ENCODE measurements at places on chromosomes 1 and 21.
A peak's percentile ranks its signal among the peaks of the same experiment; 100 is the strongest.

DNA sequence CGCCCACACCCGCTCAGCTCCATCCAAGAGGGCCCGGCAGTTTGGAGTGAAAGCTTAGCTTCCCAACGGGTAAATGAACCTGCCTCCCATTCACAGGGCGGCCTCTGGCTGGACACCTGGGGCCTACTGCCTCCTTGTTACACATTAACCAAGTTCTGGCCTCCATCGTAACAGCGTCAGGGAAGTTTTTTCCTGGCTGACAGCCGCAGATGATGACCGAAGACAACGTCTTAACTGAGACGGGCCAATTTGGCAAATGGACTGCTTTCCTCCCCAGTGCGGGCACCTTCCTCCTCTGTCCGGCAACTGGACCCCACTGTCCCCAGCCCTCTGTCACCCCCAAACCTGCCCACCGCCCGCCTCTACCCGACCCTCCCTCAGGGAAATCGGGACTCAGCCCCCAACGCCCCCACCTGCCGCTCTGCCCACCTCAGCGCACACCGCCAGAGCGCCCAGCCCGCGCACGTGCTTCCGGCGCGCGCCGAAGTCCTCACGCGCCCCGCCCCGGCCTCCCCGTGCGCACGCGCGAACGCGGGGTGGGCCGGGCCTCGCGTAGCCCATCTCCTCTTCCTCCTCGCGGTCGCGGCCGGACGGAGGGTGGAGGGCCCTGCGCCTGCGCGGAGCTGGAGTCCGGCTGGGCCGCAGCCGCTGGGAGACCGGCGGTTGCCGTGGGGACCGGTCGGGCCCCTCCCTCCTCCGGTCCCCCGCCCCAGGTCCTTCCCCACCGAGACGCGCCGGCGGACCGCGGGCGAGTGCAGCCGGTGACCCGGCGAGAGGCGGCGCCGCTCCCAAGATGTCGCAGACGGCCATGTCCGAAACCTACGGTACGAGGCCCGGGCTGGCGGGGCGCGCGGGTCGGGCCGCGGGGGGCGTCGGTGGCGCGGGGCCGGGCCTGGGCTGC, at the start of gene RAB4A:
Gene RAB4A (plus strand): TSS at position 565 of the 901 bp plus-strand sequence. CDS start 229 bp downstream, at position 794.
- H3K36me3 ChIP-seq: no peaks in the 10 kb centered on the region
- H3K4me3 ChIP-seq: peak within 1 kb of the TSS; percentile 71
- peaks cover 21% of the 10 kb centered on the region for H3K4me1 ChIP-seq
- peak; percentile 86 for DNase-seq
- H3K27me3 ChIP-seq: no peaks in the 10 kb centered on the region

- no peak for DNase-seq
- H3K27ac ChIP-seq: no peak overlapping the region
- H3K36me3 ChIP-seq: no peaks in the 10 kb centered on the region
- no peaks in the 10 kb centered on the region for H3K27me3 ChIP-seq
These were observed 151.9 kb downstream of the NTPCR start for GRCh38 chr1:233102341-233102740.

GRCh38 chr1:226786550-226786949, 47.5 kb upstream of the ITPKB start:
- no peaks in the 10 kb centered on the region for H3K36me3 ChIP-seq
- H3K4me3 ChIP-seq: no peak overlapping the region
- no peaks in the 10 kb centered on the region for H3K4me1 ChIP-seq
- H3K27ac ChIP-seq: no peak overlapping the region

DNA sequence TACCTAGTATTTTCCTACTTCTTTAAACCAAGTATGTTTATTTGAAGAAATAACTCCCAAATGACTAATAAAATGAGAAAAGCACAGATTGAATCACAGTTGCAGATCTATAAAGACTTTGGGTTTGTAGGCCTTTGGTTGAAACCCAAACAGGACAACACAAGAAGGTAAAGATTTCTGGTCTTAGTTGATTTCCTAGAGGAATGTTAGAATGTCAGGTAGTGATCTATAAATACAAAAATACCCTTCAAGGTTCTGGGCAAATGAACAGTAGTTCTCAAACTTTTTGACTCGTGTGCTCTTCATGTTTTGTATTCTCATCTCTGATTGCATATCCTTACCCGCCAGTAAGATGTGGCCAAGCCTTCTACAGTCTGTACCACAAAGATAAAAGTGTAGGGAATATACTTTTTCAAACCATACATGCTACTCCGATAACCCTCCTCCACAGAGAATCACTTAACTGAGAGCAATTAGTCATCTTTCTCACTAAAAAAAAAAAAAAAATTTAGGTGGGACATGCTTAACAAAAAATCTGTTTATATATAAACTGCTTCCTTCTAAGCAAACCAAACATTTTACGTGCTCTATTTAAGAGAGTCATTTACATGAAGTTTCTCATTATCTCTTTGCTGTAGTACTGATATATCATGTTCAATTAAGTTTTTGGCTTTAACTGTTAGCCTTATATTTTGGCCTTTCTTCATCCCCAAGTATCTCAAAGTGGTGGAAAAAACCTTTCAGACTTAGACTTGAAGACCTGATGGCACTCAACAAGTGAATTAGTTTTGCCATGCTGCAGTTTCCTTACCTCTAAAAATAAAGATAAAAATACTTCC, 36.0 kb downstream of the CNIH4 start:
- DNase-seq: no peak
- no peaks in the 10 kb centered on the region for H3K27me3 ChIP-seq
- H3K27ac ChIP-seq: no peak overlapping the region
- H3K4me1 ChIP-seq: no peaks in the 10 kb centered on the region

GRCh38 chr1:21852282-21853130, 40.4 kb downstream of the LDLRAD2 start:
- no peak overlapping the region for H3K4me3 ChIP-seq
- DNase-seq: no peak
- H3K4me1 ChIP-seq: no peaks in the 10 kb centered on the region
- H3K36me3 ChIP-seq: no peaks in the 10 kb centered on the region
- H3K27me3 ChIP-seq: no peaks in the 10 kb centered on the region
- H3K27ac ChIP-seq: no peak overlapping the region

DNA sequence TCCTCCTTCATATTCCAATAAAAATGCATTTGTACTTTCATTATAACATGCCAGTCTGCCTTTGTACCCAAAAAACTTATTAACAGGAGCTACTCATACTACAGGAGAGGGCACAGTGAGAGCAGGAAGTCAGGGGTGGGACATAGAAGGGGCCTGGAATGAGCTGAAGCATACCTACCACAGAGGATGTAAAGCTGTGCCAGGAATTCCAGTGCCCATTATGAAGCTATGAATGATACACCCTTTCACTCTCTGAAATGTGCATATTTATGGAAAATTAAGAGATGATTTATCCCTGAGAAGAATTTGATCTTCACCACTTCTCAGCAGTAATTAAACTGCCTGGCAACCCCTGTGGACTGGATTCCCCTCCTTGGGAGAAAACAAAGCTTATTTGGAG, 65.8 kb downstream of the ATP5PO start:
- peaks cover 1% of the 10 kb centered on the region for H3K4me1 ChIP-seq
- no peak overlapping the region for H3K27ac ChIP-seq
- no peaks in the 10 kb centered on the region for H3K36me3 ChIP-seq
- H3K4me3 ChIP-seq: no peak overlapping the region
- DNase-seq: no peak

GRCh38 chr21:41520560-41521442, 12.8 kb upstream of the TMPRSS2 start:
- H3K27ac ChIP-seq: no peak overlapping the region
- H3K36me3 ChIP-seq: no peaks in the 10 kb centered on the region
- H3K4me3 ChIP-seq: no peak overlapping the region
- DNase-seq: no peak
- H3K27me3 ChIP-seq: no peaks in the 10 kb centered on the region

DNA sequence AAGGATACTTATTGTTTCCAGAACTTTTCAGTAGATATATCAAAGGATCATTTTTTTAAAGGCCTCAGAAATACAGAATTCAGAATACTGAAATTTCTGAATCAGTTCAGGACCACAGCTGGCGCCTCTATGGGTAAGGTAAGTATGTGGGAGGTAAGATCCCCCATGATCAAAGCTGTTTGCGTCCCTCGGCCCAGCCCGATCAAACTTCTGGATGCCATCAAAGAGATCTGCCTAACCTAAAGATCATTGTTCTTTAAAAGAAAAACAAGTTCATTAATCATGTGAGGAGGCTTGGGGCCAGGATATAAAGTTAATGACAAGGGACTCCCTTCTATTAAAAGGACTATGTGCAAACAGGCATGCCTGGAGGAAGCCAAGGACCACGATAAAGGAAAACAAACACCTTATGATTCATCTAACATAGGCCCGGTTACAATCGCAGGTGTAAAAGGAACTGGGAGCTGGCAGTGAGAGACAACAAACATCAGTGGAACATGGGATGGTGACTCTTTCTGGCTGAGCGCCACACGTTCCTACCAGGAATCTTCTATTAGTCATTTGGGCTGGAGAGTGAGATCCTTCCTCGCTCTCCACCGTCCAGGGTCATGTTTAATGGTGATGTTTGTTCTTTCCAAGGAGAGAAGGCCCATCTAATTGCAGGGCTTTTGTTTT, 2.8 kb upstream of the BACE2 start:
- H3K27ac ChIP-seq: no peak overlapping the region
- H3K27me3 ChIP-seq: no peaks in the 10 kb centered on the region
- H3K36me3 ChIP-seq: no peaks in the 10 kb centered on the region
- peaks cover 3% of the 10 kb centered on the region for H3K4me1 ChIP-seq

DNA sequence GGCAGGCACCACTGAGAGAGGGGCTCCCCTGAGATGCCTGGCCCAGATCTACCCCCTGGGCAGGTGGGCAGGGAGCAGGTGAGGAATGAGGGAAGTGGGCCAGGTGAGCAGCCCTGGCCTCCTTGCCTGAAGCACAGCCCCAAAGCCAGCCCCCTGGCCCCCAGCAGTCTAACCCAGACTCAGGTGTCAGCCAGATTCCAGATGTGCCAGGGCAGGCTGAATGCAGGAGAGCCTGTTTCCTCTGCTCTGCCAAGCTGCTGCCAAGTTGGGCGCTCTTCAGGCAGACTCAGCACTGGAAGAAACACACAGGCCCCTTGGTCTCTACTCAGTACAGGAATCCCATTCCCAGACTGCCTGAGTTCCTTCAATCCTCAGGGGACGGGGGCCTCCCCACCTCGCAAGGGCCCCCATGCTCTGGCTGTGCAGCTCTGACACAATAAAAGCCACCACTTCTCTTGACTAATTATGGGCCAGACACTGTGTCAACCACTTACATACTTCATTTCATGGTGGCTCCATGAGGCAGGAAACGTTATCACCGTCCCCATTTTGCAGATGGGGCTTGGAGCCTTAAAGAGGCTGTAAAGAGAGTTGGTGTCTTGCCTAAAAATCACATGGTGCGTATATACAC, 20.4 kb downstream of the ARHGEF19 start:
- H3K27me3 ChIP-seq: no peaks in the 10 kb centered on the region
- H3K4me1 ChIP-seq: no peaks in the 10 kb centered on the region
- no peak overlapping the region for H3K27ac ChIP-seq
- no peaks in the 10 kb centered on the region for H3K36me3 ChIP-seq
- H3K4me3 ChIP-seq: no peak overlapping the region
- DNase-seq: no peak

DNA sequence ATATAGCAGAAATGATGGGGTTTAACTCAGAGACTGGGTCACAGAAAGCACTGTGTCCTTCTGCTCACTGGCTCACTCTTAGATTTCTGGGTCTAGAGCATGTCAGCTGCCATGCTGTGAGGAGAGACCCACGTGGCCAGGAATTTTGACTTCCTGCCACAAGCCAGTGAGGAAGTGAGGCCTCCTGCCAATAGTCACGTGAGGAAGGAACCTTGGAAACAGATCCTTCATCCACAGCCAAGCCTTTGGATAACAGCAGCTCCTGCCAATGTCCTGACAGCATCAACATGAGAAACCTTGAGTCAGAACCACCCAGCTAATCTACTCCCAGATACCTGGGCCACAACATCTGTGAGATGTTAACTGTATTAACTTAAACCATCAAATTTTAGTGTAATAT, 114.5 kb upstream of the PLPPR5 start:
- no peaks in the 10 kb centered on the region for H3K27me3 ChIP-seq
- H3K4me3 ChIP-seq: no peak overlapping the region
- no peak for DNase-seq
- no peak overlapping the region for H3K27ac ChIP-seq

DNA sequence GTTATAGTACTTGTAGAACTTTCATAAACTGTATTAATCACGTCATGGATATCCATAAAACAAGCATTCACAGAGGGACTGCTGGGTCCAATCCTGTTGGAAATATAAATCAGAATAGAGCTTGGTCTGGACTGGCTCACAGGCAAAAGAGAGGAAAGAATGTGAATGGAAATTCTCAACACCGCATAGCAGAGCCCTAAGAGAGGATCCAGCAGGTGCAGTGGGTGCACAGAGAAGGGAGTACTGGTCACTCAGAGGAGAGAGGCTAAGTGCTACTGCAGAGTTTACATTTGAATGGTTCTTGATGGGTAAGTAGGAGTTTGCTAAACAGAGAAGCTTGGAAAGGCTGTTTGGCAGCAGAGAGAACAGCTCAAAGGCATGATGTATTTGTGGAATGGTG, 231.7 kb downstream of the PAPPA2 start:
- no peaks in the 10 kb centered on the region for H3K4me1 ChIP-seq
- no peak for DNase-seq
- H3K4me3 ChIP-seq: no peak overlapping the region
- no peaks in the 10 kb centered on the region for H3K27me3 ChIP-seq
- H3K27ac ChIP-seq: no peak overlapping the region

DNA sequence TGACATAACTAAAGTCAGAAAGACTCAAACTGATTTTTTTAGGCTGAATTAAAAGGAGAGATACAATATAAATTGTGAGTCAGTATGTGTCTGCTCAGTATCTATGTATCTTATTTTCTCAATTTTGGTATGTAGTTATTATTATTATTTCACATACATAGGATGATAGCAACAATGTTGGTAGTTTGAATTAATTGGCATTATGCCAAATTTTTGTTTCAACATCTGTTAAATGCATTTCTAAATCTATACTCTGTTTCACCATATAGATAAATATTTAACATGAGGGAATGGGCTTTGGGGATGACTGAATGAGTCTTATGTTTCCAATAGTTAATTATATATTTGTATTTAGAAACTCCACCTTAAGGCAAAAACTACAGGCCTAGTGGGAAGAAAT, 12.6 kb upstream of the HMCN1 start:
- no peaks in the 10 kb centered on the region for H3K4me1 ChIP-seq
- no peak overlapping the region for H3K27ac ChIP-seq
- no peaks in the 10 kb centered on the region for H3K36me3 ChIP-seq
- DNase-seq: no peak

DNA sequence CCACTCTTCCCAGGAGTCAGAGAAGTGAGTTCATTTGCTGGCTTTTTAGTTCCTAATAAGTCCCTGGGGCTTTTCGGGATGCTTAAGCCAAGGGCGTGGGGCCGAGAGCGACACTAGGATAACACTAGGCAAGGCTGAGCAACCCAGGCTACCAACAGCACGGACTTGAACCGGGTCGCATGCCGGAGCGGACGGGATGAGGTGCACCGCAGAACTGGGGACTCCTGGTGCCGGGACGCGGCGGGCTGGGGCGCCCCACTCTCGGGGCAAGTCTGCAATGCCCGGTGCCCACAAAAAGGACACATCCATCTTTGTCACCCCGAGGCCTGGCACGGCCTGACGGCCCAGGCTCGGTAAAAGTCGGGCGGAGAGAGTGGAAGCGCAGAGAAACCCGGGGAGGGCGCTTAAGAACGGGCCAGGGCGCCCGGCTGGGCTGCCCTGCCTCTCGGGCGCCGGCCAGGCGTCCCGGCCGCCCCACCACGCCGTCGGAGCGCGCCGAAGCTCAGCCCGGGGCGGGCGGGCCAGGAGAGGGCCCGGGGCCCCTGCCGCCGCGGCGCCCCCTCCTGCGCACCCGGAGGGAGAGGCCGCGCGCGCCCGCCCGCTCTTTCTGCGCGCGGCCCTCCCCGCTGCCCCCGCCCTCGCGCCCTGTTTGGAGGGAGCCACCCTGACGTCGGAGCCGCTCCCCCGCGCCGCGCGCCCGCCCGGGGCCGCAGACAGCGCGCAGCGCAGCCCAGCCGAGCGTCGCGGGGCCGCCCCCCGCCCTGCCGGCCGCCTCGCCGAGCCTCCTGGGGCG, at the start of gene NBL1:
Gene NBL1 (plus strand): TSS at position 710 of the 793 bp plus-strand sequence. CDS start 10,720 bp downstream, outside the sequence.
- H3K4me1 ChIP-seq: peaks cover 5% of the 10 kb centered on the region
- H3K27me3 ChIP-seq: no peaks in the 10 kb centered on the region
- H3K36me3 ChIP-seq: no peaks in the 10 kb centered on the region
- peak; percentile 75 for DNase-seq

All from testis (tissue), 5 donors.